HEK293T (cell line): ENCODE measurements at places on chromosomes 2 and 18.

- peak; percentile 22 for DNase-seq
These were observed 490 bp downstream of the NDUFS1 start for GRCh38 chr2:206158563-206159345.

GRCh38 chr2:61816480-61817355 lies 37.1 kb downstream of the FAM161A start:
- no peak for DNase-seq

GRCh38 chr2:216149741-216150140 lies 40.6 kb downstream of the XRCC5 start:
- no peak for DNase-seq

- DNase-seq: no peak
These were observed 3.5 kb downstream of the ICOS start for GRCh38 chr2:203940039-203940438.

DNA sequence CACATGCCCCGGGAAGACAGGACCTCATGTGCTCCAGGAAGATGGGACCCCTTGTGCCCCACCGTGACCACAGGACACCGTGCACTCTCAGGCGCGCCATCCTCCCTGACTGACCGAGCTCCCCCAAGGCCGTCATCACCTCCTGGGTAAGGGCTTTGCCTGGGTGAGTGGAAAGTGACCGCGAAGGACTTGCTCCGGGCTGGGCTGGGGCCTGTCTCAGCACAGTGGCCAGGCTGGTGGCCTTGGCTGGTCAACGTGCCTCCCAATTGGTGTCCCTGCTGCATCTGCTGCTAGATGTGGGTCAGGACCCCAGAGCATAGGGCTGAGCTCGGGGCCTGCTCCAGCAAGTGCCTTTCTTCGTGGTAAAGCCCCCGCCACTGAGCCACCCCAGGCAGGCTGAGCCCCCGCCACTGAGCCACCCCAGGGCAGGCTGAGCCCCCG lies 69.7 kb upstream of the CTDP1 start:
- no peak for DNase-seq
